ENCODE measurements at places on chromosomes 12 and 14.

- DNase-seq, result no peak
Measured at GRCh38 chr14:71403656-71404055, 496.4 kb downstream of the PCNX1 start.

DNA sequence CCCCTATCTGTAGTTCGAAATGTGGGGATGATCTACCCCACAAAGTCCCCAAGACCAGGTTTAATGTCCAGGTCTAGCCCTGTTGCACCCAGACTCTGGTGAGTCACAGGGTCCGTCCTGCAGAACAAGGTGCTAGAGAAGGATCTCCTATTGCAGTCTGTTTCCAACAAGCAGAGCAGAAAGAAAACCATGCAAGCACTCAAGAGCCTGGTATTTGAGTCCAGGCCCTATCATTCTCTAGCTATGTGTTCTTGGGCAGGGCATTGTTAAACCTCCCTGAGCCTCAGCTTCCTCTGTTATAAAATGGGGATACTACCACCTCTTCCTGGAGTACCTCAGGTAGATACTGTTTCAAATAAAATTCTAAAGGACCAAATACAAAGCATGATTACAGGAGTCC, 24.4 kb downstream of the MAP3K9 start:
- no peak for DNase-seq

GRCh38 chr14:90645842-90646443, 170.3 kb downstream of the TTC7B start:
- DNase-seq, result no peak

- DNase-seq, result no peak
Measured at GRCh38 chr14:93042968-93043940, 72.5 kb downstream of the ITPK1 start.

GRCh38 chr12:95687937-95688336, 102.6 kb downstream of the NTN4 start:
- no peak for DNase-seq

- DNase-seq, result no peak
Measured at GRCh38 chr12:57235728-57236131, 6.2 kb downstream of the SHMT2 start.

DNA sequence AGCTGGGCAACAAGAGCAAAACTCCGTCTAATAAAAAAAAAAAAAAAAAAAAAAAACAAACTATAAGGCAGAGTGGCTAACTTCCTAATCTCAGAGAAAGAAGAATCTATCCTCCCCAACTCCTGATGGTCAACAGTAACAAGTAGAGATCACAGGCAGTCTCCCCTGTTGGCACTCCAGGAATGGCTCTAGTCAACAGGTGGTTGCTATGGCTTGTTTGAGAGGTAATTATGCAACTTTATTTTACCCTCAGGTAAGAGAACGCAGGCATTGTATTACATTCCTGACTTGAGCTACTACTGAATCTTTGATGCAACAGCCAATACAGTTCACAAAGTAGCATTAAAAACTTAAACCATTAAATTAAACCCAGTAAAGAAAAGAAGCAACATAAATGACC, 180.3 kb downstream of the DICER1 start:
- DNase-seq, result no peak

GRCh38 chr14:105487449-105487985, 831 bp downstream of the CRIP1 start:
- no peak for DNase-seq

GRCh38 chr12:47307680-47308399, 228.1 kb upstream of the AMIGO2 start:
- no peak for DNase-seq

DNA sequence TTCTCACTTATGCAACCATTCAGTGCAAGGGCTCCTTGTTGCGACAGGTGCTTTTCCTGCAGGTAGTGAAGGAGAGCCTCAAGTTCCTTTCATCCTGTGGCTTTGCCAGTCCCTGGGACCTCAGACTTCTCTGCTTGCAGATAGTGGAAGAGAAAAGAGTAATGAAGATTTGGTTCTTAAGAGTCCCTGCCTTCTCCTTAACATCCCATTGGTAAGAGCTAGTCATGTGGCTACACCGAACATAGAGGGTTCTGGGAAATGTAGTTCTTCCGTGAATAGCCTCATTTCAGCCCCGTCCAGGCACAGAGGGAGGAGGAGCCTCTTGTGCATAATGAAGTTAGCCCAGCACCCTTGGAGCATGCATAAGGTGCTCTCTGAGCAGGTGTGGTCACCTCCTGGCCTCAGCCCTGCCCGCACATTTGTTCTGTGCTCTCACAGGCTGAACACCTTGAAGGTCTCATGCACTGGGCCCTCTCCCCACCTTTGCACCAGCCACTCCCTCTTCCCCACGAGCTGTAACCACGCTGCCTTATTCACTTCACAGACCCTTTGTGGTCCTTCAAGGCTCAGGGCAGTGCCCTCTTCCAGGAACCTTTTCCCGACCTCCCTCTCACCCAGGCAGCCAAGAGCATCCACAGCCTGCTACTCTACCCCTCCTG, 134.0 kb downstream of the BCL11B start:
- DNase-seq, result no peak
